ENCODE measurements at places on chromosomes 2 and 18.

DNA sequence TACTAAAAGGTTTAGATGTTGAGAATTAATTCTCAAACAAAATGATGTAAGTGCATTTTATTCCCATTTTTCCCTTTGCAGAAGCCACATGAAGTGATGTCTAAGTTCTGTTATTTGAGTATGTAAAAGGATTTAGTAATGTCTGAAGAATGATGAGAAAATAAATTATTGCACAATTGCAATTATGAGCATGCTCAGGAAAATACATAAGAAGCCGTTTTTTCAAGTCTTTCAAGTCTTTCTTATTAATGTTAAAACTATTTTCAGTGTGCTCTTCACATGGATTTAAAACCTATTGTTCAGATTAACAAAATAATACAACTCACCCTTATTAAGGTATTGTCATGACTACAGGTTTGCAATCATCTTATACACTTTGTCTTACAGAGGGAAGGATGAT, 331.4 kb upstream of the NETO1 start:
- DNase-seq, result no peak

GRCh38 chr18:11587846-11588245, 21.6 kb upstream of the SLC35G4 start:
- DNase-seq, result peak; percentile 60

DNA sequence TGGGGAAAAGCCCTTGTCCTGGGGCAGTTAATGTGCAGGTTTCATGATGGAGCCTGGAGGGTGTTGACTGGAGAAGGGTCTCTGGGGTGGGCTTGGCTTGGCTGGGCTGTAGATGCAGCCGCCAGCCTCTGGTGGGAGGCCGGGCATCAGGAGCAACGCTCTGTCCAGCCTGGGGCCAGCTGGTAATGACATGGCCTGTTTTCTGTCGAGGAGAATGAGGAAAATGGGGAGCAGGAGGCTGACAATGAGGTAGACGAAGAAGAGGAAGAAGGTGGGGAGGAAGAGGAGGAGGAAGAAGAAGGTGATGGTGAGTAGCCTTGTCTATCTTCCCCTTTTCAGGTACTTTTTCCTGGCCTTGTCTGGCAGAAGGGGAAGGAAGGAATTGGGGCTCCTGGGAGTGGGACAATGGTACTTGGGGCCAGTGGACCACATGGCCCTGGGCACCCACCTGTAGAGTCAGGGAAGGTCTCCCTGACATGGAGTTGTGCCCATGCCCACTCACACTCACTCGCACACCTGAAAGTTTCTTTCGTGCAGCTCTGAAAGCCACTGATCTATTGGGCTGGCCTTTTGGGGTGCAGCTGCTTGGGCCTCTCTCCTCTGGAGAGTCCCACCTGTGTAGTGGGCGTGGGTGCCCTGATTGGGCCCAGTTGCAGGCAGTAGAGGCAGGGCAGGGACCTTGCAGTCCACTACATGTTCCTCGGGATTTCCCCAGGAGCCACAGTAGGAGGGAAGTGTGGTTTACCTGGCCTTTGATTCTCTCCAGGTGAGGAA, 3.5 kb downstream of the PTMA start:
- no peak for DNase-seq

DNA sequence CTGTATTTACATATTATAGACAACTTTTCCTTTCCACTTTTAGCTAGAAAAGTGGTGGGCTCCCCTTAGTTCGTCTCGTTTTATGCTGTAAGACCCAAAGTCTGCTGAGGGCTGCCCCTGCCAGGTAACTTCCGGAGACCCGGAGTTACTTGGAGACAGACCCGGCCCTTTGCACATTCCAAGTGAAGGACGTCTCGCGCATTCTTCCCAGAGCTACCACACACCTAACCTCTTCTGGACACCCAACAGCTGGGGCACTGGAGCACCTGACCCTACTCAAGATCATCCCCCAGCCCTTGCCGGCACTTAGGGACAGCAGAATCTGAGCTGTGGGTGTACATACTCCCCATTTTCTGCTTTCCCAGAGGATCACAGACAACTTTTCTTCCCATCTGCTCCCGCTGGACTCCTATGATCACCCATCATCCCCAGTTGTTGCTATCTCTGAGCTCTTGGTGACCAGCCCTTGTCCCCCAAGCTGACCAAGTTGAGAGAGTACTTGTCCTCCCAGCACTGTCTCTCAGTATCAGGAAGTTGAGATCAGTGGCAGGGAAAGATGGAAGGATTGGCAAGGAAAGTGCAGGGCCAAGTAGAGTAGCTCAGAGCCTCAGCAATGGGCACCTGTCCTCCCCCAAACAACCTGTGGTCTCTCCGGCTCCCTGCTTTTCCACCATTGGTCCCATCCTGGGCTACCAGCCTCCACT, 8.4 kb upstream of the SATB2 start:
- DNase-seq, result no peak

DNA sequence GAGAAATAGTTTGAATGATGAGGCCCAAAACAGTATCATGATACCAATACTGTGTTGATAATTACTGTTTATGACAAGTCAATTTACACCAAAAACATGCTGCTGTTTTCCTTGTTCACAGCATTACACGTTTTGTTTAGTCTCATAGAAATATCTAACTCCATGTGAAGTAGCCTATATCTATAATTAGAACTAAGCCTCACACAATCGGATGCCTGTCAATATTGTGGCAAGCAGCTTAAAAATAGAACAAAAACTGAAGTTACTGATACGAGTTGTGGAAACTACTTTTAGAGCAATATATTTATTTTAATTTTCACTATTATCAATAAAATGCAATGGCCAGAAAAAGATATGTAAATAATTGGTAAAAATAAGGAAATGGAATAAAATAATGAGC, 470.8 kb downstream of the ZEB2 start:
- no peak for DNase-seq

DNA sequence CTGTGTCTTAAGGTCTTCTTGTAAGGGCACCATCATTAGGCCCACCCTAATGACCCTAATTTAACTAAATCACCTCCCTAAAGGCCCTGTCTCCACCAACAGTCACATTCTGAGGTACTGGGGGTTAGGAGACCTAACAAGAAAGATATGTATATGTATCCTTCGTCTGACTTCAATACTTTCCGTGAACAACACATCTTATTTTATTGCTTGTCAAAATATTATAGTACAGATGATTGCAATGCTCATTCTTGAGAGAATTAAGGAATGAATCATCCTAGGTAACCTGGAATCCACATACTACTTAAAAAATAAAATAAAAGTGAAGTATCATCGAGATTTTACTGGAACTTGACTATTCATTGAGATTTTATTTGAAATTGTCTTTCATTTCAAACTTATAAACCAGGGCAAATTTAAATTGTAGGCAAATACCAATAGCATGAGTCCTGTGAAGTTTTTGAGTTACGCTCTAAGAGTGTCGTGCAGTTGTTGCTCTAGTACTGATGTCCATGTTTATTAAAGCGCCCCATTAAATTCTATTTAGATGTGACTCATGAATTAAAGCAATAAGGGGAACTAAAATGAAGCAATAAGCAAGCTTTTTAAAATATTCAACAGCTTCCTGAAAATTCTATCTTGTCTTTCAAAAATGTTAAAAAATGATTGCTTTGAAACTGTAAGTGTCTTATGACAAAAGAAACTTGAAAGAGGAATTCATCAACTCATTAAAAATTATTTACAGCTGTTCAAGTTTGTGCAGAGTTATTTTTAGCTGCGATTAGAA, 40.0 kb downstream of the CCDC102B start:
- DNase-seq, result no peak

GRCh38 chr2:129301431-129301913, 678.0 kb upstream of the RAB6C start:
- DNase-seq, result no peak

- DNase-seq, result no peak
Observed at GRCh38 chr2:226705965-226706364, 93.7 kb downstream of the IRS1 start.

DNA sequence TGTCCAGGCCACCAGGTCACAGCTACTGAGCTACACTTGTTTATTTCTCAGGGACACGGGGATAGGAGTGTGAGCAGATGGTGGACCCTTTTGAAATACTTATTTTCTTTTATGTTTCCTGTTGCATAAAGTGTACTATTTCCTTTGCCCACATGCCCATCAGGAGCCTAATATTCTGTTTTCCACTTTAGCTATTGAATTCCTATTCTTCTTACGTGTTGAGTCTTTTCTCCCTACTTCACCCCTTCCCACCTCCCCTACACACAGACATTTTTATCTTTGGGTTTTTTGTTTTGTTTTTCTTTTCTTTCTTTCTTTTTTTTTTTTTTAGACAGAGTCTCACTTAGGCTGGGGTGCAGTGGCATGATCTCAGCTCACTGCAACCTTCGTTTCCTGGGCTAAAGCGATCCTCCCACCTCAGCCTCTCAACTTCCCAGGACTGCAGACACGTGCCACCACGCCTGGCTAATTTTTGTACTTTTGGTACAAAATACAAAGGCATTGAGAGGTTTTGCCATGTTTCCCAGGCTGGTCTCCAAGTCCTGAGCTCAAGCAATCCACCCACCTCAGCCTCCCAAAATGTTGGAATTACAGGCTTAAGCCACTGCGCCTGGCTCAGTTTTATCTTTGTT, 5.2 kb upstream of the GPR55 start:
- DNase-seq, result no peak

DNA sequence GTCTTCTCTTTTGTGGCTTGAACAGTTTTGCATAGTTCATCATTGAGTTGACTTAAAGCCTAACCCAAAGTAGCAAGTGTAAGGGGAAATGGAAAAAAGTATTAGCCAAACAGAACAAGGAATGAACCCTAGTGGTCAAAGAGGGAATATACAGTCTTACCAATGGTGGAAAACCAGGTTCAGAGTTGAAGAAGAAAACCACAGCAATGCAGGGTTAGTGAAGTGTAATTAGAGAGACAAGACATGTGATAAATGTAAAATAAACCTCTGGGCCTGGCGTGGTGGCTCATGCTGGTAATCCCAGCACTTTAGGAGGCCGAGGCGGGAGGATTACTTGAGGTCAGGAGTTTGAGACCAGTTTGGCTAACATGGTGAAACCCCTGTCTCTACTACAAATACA, 2.4 kb downstream of the TTN start:
- DNase-seq, result no peak

- no peak for DNase-seq
Observed at GRCh38 chr18:57961876-57962505, 82.0 kb upstream of the NEDD4L start.

DNA sequence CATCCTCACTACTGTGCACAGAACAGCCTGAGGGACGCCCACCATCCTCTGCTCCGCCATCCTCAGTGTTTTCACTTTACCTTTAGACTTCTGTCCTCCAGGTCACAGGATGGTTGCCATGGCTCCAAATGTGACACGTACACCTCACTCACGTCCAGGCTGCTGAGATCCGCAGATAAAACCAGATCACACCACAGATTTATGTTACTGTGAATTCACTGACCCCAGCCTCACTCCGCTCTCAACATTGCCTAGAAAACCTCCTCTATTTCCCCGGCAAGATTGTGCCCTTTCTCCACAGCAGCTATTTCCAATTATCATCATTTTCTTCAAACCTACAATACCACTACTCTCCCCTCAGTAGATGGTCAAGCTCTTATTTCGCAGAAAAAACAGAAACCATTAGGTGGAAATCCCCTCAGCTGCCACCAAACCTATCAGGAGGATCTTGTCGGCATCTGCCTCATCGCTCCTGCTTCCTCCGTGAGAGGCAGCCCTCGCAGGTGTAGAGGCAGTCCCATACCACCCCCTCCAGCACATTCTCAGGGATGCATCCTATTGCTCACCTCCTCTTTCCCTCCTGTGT, 49.8 kb upstream of the SLC1A4 start:
- no peak for DNase-seq

- no peak for DNase-seq
Observed at GRCh38 chr2:239361311-239361642, 39.5 kb downstream of the HDAC4 start.

DNA sequence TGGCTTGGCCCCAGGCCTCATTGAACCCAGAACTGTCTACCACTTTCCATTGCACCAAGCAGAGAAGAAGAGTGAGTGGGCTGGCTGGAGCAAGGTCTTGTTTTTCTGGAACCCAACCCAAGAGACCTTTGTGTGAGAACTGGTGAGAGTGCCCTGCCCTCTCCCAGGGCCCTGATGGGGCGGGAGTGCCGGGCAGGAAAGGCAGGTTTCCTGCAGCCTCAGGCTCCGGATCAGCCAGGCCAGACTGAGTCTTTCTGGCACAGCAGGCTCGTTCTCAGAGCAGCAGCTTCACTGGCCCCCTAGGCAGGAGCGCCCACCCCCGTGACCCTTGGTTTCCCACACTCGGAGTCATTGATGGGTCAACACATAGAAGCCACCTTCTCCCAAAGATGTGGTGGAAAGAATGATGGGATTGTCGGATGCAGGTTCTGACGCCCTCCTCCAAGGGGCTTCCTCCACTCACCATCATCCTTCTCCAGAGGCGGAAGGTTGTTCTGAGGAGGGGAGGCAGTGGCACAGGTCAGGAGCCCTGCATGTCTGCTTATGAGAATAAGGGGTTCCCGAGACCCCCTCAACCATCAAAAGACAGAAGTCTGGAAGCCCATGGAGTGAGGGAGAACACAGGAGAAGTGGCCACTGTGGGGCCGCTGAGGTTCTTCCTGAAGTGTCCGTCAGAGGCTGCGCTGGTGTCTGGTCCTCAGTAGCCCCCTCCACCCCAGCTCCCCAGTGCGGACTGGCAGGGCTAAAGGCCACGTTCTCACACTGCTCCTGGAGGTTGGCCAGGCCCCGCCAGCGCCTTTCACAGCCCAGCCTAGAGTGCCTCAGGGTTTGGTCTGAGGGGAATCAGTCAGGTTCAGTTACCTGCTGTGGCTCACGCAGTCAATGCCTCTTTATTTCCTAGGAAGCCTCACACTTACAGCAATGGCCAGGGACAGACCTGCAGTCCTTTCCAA, 62.8 kb upstream of the LAPTM4A start:
- no peak for DNase-seq

DNA sequence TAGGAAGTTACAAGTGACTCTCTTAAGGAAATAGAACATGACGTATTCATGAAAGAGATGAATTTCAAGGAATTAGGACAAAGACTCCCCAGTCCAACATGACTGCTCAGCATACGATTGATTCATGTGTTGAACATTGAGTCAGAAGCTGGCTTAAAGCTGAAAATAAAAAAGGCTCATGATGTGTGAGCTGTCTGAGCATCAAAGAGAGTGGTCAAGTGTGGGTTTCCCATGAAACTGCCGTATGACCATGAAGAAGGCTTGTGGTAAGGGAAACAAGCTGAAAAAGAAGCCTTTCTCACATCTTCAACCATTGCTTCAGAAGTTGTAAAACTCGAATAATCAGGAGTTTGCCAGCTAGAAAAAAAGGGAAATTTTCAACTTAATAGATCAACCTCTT, 201.9 kb upstream of the APCDD1 start:
- no peak for DNase-seq

- no peak for DNase-seq
Observed at GRCh38 chr18:63260380-63260754, 59.2 kb downstream of the BCL2 start.

Measured in DND-41 (cell line).